ENCODE measurements at places on chromosomes 13 and 19.

GRCh38 chr13:90792335-90792734 lies 555.2 kb upstream of the MIR17HG start:
- DNase-seq = no peak
- no peaks in the 10 kb centered on the region for H3K27me3 ChIP-seq
- H3K36me3 ChIP-seq = no peaks in the 10 kb centered on the region
- H3K4me3 ChIP-seq = no peak overlapping the region
- H3K4me1 ChIP-seq = no peaks in the 10 kb centered on the region
- no peak overlapping the region for H3K27ac ChIP-seq

DNA sequence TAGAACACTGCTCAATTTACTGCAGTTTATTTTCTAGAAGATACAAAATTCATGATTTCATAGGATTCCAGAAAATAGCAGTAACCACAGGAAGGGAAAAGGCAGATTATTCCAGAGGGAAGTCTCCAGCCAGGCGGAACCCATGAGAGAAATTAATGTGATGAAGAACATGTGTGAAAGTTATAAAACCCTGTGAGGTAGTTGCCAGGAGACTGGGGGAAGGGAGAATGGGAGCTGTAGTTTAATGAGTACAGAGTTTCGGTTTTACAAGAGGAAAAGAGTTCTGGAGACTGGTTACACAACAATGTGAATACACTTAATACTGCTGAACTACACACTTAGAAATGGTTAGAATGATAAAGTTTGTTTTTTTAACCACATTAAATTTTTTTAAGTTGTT lies 14.2 kb upstream of the PDX1 start:
- H3K36me3 ChIP-seq = no peaks in the 10 kb centered on the region
- no peak overlapping the region for H3K27ac ChIP-seq
- no peak for DNase-seq
- no peaks in the 10 kb centered on the region for H3K4me1 ChIP-seq

DNA sequence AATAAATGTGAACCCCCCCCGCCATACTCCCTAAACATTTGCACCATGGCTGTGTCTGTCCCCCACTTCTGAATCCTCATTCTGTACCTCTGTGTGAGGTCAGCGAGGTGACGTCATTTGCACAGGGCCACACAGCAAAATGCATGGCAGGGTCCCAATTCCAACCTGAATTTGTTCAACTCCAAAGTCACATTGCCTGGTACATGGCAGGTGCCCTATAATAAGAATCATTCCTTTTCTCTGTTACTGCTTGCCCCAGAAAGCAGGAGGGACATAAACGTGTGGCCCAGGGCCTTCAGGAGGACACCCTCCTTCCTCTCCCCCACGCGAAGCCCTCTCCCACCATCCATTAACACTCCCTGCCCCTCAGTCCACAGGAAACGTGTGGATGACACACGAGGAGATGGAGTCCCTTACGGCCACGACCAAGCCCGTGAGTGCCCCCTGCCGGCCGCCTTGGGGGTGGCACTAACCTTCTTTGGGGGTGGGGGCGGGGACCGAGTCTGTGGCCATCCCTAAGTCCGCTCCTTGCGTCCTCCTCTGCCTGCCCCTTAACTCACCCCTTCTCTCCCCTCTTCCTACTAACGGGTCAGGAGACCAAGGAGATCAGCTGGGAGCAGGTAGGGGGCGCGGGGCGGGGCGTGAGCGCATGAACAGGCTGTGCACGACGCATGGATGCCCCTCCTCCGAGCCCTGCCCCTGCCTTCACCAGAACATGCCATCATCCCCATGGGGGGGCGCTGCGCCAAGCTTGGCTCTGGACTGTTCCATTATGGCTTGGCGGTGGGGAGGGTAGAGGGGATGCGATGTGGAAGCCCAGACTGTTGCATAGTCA lies 9.4 kb downstream of the HRC start:
- H3K36me3 ChIP-seq = peaks cover 3% of the 10 kb centered on the region
- peak; percentile 64 for DNase-seq
- peaks cover 49% of the 10 kb centered on the region for H3K4me1 ChIP-seq
- peaks cover 42% of the 10 kb centered on the region for H3K27me3 ChIP-seq
- H3K27ac ChIP-seq = peak overlapping the region; percentile 74

DNA sequence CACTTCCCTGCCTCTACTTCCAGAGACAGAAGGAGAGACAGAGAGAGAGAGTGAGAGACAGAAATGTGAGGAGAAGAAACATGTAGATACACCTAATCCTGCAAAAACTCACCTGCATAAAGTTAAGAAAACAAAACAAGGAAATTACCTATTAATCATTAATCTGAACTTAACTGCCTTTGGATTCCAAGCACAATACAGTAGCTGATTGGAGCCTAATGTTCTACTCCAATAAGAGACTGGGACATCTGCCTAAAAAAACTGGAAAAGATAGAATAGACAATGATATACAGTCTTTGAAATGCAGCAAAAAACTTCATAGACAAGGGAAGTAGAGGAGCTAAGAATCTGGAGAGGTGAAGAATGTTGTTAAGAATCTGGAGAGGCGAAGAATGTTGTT lies 910.2 kb upstream of the SLC10A2 start:
- no peaks in the 10 kb centered on the region for H3K27me3 ChIP-seq
- H3K36me3 ChIP-seq = no peaks in the 10 kb centered on the region
- DNase-seq = no peak
- no peak overlapping the region for H3K4me3 ChIP-seq
- no peaks in the 10 kb centered on the region for H3K4me1 ChIP-seq
- no peak overlapping the region for H3K27ac ChIP-seq

DNA sequence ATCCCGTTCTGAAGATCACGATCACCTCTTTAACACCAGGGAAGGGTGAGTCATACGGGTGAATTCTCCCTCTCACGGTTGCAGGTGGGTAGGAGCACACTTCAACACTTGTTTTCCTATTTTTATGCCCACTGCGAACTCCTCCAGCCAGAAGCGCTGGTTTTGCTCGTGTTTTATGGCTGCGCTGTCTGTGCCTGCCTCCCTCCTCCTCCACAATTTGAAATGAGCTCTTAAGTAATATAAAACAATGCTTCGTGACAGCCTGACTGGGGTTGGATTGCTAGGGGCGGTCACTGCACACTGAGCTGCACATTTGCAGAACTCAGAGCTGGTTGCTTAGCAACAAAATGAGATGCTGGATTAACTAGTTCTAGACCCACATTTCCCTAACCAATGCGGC lies 12.9 kb downstream of the CCDC70 start:
- no peak overlapping the region for H3K4me3 ChIP-seq
- H3K4me1 ChIP-seq = peaks cover 5% of the 10 kb centered on the region
- H3K36me3 ChIP-seq = no peaks in the 10 kb centered on the region
- peaks cover 16% of the 10 kb centered on the region for H3K27me3 ChIP-seq
- no peak overlapping the region for H3K27ac ChIP-seq

GRCh38 chr13:29849071-29849631 lies 1.3 kb downstream of the UBL3 start:
- H3K4me3 ChIP-seq = peak overlapping the region; percentile 97
- peaks cover 11% of the 10 kb centered on the region for H3K36me3 ChIP-seq
- DNase-seq = no peak
- H3K27me3 ChIP-seq = no peaks in the 10 kb centered on the region
- peak overlapping the region; percentile 95 for H3K27ac ChIP-seq
- H3K4me1 ChIP-seq = peaks cover 42% of the 10 kb centered on the region

- DNase-seq = no peak
- no peak overlapping the region for H3K27ac ChIP-seq
- peaks cover 22% of the 10 kb centered on the region for H3K4me1 ChIP-seq
- H3K4me3 ChIP-seq = no peak overlapping the region
Observed at GRCh38 chr13:50320271-50320862, 305.1 kb downstream of the KCNRG start.

DNA sequence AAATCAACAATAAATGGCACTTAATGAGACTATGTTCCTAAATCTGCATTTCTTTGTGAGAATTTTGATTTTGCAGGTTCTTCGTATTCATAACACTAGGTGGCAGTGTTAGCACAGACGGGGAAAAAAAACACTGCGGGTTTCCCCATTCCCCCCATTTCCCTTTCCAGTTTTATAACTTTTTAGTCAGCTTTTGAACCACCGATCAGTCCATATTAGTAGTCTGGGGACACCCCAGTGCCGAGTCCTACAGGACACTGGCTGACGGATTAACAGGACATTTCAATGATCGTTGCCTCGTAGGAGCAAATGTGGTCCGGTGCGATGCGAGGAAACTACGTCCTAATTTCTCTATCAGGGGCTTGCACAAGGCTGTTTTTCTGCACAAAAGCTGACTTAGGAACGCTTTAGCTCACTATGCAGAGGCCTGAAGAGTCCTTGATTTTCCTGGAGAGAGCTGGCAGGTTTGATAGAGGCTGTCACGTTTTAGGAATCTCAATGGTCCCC lies 234.3 kb downstream of the LMO7 start:
- DNase-seq = no peak
- peaks cover 18% of the 10 kb centered on the region for H3K4me1 ChIP-seq
- peak overlapping the region; percentile 53 for H3K4me3 ChIP-seq

DNA sequence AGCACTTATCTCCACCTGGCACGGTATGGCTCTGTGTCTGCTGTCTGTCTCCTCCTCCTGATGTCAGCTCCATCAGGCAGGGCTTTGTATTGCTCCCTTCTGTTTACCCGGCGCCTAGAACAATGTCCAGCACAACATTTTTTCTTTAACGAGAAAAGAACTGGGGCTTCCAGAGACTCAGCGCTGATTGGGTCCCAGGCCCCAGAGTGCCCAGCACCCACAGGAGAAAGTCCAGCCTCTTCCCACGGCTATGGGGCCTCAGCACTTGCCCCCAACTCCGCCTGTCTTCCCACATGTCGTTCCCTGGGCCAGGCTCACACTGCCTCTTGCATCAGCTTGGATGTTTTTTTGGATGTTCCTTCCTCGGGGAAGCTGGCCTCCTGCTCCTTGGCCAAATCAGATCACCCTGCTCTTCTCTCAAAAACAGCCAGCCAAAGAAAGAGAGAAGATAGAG lies 6.9 kb downstream of the MYPOP start:
- no peaks in the 10 kb centered on the region for H3K27me3 ChIP-seq
- no peak overlapping the region for H3K4me3 ChIP-seq
- DNase-seq = no peak
- peaks cover 7% of the 10 kb centered on the region for H3K4me1 ChIP-seq

GRCh38 chr13:87820241-87820640 lies 149.1 kb downstream of the SLITRK5 start:
- no peak overlapping the region for H3K27ac ChIP-seq
- H3K4me3 ChIP-seq = no peak overlapping the region
- no peak for DNase-seq
- H3K4me1 ChIP-seq = no peaks in the 10 kb centered on the region
- no peaks in the 10 kb centered on the region for H3K36me3 ChIP-seq

GRCh38 chr19:13959962-13960862 lies 7.9 kb downstream of the DCAF15 start:
- no peak overlapping the region for H3K27ac ChIP-seq
- no peak overlapping the region for H3K4me3 ChIP-seq
- no peak for DNase-seq
- no peaks in the 10 kb centered on the region for H3K27me3 ChIP-seq
- no peaks in the 10 kb centered on the region for H3K4me1 ChIP-seq

GRCh38 chr13:103062079-103062478 lies 4.1 kb downstream of the SLC10A2 start:
- no peak overlapping the region for H3K27ac ChIP-seq
- no peak for DNase-seq
- H3K4me3 ChIP-seq = no peak overlapping the region
- H3K4me1 ChIP-seq = no peaks in the 10 kb centered on the region
- no peaks in the 10 kb centered on the region for H3K36me3 ChIP-seq

GRCh38 chr19:40612831-40613689 lies 11.9 kb downstream of the LTBP4 start:
- H3K4me1 ChIP-seq = peaks cover 44% of the 10 kb centered on the region
- peaks cover 14% of the 10 kb centered on the region for H3K36me3 ChIP-seq
- H3K27me3 ChIP-seq = no peaks in the 10 kb centered on the region
- H3K4me3 ChIP-seq = peak overlapping the region; percentile 97
- H3K27ac ChIP-seq = peak overlapping the region; percentile 100

GRCh38 chr13:98848746-98849145 lies 96.3 kb upstream of the SLC15A1 start:
- no peak overlapping the region for H3K4me3 ChIP-seq
- peaks cover 21% of the 10 kb centered on the region for H3K4me1 ChIP-seq
- no peak overlapping the region for H3K27ac ChIP-seq

- H3K27ac ChIP-seq = no peak overlapping the region
- no peak for DNase-seq
- no peak overlapping the region for H3K4me3 ChIP-seq
- peaks cover 11% of the 10 kb centered on the region for H3K36me3 ChIP-seq
Observed at GRCh38 chr13:114106526-114106925, 25.9 kb downstream of the RASA3 start.

DNA sequence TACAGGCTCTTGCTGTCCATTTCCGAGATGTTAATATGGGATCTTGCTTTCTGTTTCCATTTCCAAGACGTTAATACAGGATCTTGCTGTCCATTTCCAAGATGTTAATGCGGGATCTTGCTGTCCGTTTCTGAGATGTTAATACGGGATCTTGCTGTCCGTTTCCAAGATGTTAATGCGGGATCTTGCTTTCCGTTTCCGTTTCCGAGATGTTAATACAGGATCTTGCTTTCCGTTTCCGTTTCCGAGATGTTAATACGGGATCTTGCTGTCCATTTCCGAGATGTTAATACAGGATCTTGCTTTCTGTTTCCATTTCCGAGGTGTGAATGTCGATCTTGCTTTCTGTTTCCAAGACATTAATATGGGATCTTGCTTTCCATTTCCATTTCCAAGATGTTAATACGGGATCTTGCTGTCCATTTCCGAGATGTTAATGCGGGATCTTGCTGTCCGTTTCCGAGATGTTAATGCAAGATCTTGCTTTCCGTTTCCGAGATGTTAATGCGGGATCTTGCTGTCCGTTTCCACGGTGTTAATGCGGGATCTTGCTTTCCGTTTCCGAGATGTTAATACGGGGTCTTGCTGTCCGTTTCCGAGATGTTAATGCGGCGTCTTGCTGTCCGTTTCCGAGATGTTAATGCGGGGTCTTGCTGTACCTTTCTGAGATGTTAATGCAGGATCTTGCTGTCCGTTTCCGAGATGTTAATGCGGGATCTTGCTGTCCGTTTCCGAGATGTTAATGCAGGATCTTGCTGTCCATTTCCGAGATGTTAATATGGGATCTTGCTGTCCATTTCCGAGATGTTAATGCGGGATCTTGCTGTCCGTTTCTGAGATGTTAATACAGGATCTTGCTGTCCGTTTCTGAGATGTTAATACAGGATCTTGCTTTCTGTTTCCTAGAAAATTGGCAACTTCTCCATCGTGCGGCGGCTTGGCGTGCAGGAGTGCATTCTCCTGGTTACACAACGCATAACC lies 38.3 kb downstream of the PEX11G start:
- DNase-seq = no peak
- H3K27ac ChIP-seq = no peak overlapping the region
- H3K4me3 ChIP-seq = no peak overlapping the region
- no peaks in the 10 kb centered on the region for H3K27me3 ChIP-seq
- peaks cover 57% of the 10 kb centered on the region for H3K36me3 ChIP-seq
- no peaks in the 10 kb centered on the region for H3K4me1 ChIP-seq

GRCh38 chr13:40181203-40181845 lies 485.1 kb downstream of the FOXO1 start:
- no peak overlapping the region for H3K4me3 ChIP-seq
- H3K27ac ChIP-seq = no peak overlapping the region
- peaks cover 5% of the 10 kb centered on the region for H3K36me3 ChIP-seq
- peaks cover 65% of the 10 kb centered on the region for H3K4me1 ChIP-seq
- H3K27me3 ChIP-seq = no peaks in the 10 kb centered on the region

GRCh38 chr13:76950101-76950500 lies 1.8 kb downstream of the ACOD1 start:
- H3K27me3 ChIP-seq = peaks cover 6% of the 10 kb centered on the region
- H3K4me3 ChIP-seq = no peak overlapping the region
- no peaks in the 10 kb centered on the region for H3K4me1 ChIP-seq
- no peak overlapping the region for H3K27ac ChIP-seq

GRCh38 chr13:110063490-110064421 lies 243.2 kb downstream of the COL4A1 start:
- no peaks in the 10 kb centered on the region for H3K27me3 ChIP-seq
- no peak overlapping the region for H3K4me3 ChIP-seq
- no peaks in the 10 kb centered on the region for H3K4me1 ChIP-seq
- DNase-seq = no peak

All from activated T-helper 1 cell treated with anti-CD3 and anti-CD28 coated beads, Interleukin-12 subunit alpha, Interleukin-12 subunit beta, Interleukin-2, Interleukin-4 antibody, amounts not matched to agents 30 ng/mL and 10 ng/mL and 1 ng/mL, durations not matched to agents 14 hours and 24 hours and 36 hours (primary cell).